ENCODE measurements at places on chromosomes 5 and 9.

GRCh38 chr9:137492464-137493363 lies 33.6 kb upstream of the NSMF start:
- DNase-seq: no peak

GRCh38 chr5:135689506-135689905 lies 110.7 kb upstream of the CXCL14 start:
- no peak for DNase-seq

GRCh38 chr5:157669701-157670097 lies 1.6 kb upstream of the C5orf52 start:
- DNase-seq: no peak

- DNase-seq: no peak
Observed at GRCh38 chr9:81312346-81312745, 377.0 kb downstream of the TLE1 start.

DNA sequence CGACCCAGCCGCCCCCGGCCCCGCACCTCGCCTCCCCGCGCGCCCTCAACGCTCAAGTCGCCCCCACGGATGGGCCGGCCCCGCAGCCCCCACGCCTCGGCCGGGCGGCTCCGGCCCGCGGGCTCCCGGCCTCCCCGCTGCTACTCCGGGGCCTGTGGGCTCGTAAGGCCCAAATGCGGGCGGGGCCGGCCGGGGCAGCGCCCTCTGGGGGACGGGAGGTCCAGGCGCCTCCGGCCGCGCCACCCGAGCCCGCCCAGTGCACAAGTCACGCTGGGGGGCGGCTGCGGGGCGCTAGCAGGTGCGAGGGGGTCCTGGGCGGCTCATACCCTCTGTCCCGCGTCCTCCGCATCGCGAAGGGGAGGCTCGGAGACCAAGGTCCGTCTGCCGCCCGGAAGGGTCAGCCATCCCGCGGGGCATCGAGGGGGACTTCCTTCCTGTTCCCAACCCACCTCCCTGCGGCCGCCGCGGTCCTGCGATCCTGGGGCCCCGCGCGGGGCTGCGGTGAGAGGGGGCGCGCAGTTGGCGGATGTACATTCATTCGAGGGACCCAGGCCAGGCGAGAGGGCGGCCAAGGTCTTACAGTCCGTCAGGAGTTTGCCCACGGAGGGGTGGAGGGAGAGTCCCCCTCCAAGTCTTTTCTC lies at the start of gene CIZ1:
TSS of gene CIZ1 (minus strand) at position 167 of the 641 bp plus-strand sequence. CDS start 715 bp downstream, outside the sequence.
- peak; percentile 59 for DNase-seq

DNA sequence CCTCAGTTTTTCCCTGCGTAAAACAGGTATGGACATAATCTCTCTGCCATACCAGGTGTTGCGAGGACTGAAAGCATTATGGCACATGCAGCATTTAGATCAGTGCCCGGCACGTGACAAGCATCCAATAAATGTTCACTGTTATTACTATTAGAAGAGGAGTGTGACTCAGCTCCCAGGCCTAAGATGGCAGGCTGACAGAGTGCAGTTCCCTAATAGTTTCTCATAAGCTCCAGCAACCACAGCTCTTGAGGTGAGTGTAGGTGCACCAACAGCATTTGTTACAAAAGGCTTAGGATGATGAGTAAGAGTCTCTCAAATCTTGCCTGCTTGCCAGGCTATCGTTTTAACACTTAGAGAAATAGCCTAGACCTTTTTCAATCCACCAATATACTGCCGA lies 28.9 kb upstream of the GLIS3 start:
- no peak for DNase-seq

DNA sequence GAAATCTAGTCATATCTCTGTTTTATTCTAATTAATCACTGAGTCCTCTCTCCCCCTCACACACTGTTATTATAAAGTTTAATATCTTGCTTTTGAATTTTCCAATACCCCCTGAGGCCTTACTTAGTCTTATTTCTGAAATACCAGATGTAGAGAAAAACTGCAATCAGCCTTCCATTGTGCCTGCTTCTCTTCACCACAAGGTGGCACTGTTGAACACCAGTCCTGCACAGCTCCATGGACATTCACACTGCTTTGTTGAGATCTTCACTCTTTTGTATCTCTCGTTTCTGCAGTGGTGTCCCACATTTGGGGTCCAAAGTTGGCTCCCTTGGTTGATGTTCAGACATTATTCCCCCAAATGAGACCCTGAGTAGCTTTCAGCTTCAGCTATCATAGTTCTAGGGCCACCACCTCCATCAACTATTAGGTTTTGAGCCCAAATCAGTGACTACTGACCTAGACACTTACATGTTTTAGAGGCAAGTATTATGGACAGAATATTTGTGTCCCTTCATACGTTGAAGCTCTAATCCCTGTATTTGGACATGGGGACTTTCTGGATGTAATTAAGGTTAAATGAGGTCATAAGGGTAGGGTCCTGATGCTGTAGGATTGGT lies 24.3 kb downstream of the BOD1 start:
- no peak for DNase-seq

- DNase-seq: no peak
Observed at GRCh38 chr9:77779010-77779409, 130.9 kb upstream of the GNA14 start.

DNA sequence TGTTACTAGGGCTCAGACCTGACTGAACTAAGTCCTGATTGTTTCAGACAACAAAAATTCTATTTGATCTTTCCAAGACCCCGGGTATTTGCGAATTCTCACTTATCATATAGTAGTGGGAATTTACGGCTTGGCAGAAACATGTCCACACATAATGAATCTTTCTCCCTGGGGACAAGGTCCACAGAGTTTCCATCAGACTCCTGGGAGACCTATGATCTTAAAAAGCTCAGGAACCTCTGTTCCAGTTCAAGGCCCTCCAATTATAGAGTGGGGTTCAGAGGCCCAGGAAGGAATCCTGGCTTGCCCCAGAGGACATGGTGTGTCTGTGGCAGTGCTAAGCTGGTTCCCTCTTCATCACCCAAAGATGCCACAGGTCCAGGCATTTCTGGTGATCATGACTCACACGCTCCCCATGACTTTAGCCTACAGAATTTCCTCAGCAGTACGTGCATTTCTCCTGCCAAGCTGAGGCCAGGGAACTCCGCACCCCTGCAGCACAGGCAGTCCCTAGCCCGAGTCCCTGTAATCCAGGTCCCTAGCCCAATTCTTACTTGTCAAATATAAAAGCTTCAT lies 12.6 kb downstream of the RAPGEF1 start:
- DNase-seq: no peak

GRCh38 chr9:128370367-128370751 lies 815 bp upstream of the URM1 start:
- DNase-seq: no peak

GRCh38 chr9:12640016-12640587 lies 53.1 kb upstream of the TYRP1 start:
- no peak for DNase-seq

GRCh38 chr5:56561455-56561854 lies 253.9 kb upstream of the MAP3K1 start:
- no peak for DNase-seq

GRCh38 chr5:80324912-80325311 lies 5.1 kb downstream of the SPZ1 start:
- no peak for DNase-seq

GRCh38 chr9:134333234-134333873 lies 7.1 kb downstream of the RXRA start:
- no peak for DNase-seq

DNA sequence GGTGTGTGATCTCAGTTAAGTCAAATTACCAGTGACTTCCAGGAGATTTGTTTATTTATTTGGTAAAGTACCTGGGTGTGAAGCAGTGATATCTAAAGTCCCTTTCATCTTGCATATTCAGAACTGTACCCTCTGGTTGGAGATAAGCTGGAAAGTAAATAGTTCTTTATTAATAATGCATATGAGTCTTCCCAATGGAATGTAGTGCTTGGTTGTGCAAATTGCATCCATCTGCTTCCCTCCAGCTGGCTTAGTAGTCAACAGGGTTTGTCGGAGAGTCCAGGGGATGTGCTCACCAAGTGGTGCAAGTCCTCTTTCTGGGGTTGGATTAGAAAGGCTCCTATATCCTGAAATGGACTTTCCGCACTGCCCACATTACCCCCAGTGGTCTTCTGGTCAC lies 42.0 kb downstream of the TRPM3 start:
- no peak for DNase-seq

DNA sequence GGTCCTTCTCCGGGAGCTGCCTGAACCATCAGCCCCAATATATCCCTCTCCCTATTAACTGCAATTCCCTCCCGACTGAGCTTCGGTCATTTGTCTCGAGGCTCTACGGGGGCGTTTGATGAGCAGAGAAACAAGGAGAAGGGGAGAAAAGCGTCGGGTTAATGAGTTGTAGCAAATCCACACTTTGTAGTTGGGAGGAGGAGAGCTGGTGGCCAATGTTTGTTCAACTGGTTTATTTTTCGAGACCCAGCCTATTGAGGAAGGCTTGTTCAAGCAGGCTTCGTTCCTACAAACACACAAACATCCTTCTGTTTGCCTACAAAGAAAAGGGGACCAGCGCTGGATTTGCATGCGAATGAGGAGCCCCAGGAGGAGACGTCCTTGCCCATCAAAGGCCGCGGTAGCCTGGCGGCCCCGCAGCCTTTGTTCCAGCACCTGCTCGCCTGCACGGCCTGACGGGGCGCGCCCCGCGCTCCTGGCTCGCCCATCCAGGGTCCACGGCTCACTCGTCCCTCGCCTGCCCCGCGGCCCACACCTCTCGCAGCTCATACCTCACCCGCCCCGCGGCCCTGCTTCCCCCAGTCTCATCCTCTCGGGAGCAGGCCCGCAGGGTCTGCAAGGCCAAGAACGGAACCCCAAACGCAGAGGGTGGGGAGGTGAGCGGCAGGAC lies 4.6 kb downstream of the FOXD1 start:
- no peak for DNase-seq
